ENCODE measurements at places on chromosomes 4 and X.

DNA sequence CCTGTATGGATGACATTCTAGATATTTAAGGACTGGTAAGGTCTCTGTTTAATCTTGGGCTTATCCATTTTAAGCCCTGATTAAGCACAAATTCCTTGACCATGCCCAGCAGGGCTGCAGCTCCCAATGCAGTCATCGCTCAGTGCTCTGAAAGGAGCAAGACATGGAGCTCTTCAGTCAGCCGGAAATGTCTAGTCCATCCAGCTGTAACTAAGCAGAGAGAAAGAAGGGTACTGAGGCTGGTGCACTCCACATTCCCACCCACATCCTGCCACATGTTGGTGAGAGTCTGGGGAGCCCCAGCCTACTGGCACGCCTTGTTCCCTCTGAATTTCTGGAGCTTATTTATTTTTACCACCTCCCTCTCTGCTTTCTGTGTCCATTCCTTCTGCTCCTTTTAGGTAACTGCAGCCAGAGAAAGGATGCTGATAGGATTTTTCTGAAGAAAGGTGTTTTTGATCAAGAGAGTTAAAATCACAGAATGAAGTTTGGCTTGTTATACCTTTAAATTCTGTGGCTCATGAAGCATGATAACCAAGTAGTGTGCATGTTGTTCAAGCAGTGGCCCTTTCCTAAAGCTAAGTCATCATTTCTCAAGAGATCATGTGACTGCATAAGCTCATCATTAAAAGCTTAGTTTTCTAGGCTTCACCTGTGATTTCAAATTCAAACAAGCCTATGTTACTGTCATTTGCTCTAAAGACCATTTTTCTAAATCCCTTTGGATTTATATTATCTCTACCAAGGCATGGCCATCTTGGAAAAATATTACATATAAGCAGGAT, 74.0 kb downstream of the GALNT7 start:
- no peak for DNase-seq

GRCh38 chr4:163988865-163989264, 494.4 kb downstream of the TMA16 start:
- no peak for DNase-seq

- no peak for DNase-seq
These were observed 69.7 kb downstream of the PPP1R2C start for GRCh38 chrX:42708222-42708621.

DNA sequence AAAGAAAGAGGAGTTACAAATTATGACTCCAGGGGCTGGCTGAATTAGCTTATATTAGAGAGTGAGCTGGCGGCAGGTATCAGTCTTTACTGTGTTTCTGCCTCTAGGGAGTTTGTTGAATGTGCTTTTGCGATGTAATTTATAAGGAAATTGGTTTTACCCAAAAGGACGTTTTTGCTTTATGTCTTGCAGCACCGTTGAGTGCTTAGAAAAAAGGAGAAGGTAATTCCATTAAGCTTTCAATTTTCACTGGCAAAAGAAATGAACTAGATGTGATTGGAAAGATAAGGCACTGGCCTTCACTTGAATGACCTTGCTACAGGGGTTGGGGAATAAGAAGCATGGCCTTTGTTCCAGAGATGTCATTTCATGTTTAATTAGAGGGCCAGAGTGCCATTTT, 74.9 kb upstream of the CBR4 start:
- no peak for DNase-seq

GRCh38 chrX:139299309-139299708, 231.2 kb upstream of the F9 start:
- no peak for DNase-seq

DNA sequence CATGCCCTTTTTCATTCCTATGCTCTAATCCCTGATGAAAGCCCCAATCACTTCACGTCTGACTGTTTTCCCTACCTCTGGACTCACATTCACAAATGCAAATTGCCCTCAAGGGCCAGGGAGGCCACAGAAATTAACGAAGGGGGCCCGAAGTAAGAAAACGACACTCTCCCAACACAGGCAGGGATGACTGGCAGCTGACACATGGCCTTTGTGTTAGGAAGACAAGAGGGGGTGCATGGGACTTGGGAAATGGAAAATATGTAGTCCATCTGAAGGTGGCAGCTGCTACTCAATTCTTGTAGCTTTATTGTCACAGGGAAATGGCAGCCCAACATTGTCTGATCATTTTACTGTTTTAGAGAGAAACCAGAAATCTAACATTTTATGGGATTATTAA, 12.3 kb upstream of the SPARCL1 start:
- DNase-seq, result no peak

- DNase-seq, result peak; percentile 38
These were observed 140.7 kb downstream of the TMEM164 start for GRCh38 chrX:110143454-110144210.

- DNase-seq, result no peak
These were observed 124.2 kb upstream of the EOLA2 start for GRCh38 chrX:150062292-150063137.

DNA sequence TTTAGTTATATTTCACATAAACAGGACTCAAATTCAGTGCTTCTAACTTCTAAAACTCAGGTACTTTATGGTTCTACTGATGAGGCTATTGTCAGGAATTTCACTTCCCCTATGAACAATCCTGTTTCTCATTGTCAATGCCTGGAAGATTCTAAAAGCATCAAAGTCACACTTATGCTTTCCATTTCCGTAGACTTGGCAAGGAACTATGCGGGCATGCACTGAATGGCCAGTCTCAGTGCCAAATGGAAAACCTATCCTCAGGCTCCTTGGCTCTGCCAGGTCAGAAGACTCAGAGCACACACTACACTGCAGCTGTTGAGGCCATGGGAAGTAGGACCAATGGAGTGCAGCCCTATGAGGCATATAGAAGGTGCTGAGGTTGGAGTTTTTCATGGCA, 97.0 kb upstream of the PTPN13 start:
- DNase-seq, result peak; percentile 7

DNA sequence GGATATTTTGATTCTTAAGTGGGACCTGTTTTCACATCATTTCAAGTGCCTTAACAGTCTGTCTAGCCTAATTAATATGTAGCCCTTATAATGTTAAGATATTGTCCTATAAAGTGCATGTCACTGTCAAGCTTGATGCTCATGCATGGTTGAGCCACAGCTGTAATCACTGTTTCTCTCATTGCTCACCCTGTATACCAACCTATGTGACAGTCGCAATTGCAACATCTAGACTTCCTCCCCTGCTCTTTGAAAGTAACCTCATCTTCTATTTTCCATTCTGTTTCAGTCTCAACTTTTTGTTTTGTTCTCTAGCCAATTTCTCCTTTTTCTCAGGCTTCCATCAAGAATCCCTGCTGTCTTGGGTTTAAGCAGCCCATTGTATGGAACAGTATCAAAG, 24.4 kb upstream of the MSL3 start:
- no peak for DNase-seq

DNA sequence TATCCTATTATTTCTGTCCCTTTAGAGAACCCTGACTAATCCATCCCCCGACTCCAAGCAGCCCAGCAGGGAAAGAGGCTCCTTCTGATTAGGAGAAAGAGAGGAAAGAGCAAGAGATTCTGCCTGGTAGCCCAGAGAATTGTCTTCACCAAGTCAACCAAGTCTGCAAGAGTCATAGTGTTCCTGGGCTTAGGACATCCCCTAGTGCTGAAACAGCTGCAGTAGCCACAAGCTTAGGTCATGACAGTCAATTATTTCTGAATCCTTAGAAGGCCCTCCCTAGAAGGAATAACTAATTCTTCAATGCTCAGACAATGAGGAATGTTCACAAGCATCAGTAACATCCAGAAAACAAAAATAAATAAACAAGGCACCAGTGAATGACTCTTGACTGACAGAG, 480.3 kb upstream of the GRIA3 start:
- DNase-seq, result no peak

DNA sequence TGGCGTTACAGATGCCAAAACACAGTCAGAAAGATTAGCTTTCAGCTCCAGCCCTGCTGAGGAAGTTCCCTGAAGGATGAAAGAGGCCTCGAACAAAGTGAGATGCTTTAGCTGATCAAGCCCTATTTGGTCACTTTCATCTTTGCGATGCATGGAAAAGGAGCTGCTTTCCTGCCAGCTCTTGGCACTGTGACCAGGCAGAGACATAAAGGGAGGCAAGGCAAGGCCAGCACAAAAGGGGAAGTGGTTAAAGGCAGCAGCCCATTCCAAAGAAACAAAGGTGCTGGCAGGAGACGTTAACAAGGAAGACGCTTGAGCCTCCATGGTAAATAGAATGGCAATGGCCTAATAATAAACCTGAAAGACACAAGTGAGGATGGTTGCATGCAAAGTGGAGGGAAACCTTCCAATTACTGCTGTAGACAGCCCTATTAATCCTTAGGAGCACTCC, 617.1 kb upstream of the INTU start:
- no peak for DNase-seq

DNA sequence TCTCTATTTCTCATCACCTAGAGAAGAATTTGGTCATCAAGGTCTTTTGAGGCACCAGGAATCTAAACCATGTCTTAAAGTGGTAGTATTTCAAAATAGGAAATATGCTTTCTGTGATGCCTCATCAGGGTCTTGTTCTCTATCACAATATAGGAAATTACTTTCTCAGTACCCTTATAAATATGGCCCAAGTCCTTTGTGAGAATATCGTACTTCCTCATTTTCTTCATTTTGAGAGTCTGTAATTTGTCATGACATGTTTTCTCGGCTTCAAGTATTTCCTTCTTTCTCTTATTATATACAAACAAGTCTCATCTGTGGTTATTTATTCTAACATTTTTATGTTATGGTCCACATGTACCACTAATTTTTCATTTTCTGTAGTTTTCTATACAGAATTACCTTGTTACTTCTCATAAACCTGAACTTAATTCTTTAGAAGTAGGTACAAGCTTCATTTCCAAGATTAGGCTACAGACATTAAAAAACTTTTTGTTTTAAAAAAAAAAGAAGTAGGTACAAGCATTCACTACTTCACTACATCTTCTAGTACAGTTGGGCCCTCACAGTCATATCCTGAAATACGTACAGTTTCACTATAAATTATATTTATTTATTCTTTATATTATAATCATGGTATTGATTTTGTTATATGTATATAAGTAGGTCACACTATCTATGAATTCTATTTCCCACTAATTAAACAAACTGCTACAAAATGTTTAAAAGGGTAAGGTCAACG, 54.4 kb downstream of the KLHL13 start:
- DNase-seq, result no peak

GRCh38 chrX:49958727-49959485, 36.5 kb downstream of the CLCN5 start:
- DNase-seq, result no peak

GRCh38 chrX:134482371-134482770, 22.4 kb downstream of the HPRT1 start:
- DNase-seq, result no peak

DNA sequence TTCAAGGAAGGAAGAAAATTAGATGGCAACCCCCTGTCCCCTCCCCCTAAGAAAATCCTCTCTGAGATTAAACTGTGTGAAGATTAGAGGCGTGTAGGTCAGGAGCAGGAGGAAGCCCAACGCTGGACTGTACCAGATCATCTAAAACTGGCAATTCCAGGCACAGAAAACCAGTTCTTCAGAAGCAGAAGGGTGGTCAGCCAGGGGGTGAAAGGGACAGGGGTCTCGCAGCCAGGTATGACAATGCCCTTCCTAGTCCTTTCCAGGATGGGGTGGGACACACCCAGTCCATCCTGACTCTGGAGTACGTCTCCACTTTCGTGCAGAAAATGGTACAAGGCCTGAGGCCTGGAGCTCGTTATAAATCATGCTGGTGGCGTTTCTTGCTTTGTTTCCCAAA, 3.3 kb upstream of the RHOH start:
- no peak for DNase-seq

- no peak for DNase-seq
These were observed 29.3 kb upstream of the FAM47C start for GRCh38 chrX:36978886-36979285.

- DNase-seq, result no peak
These were observed 47.2 kb downstream of the CXCL1 start for GRCh38 chr4:73916172-73916925.

- no peak for DNase-seq
These were observed 35.2 kb downstream of the NYX start for GRCh38 chrX:41482154-41482850.

DNA sequence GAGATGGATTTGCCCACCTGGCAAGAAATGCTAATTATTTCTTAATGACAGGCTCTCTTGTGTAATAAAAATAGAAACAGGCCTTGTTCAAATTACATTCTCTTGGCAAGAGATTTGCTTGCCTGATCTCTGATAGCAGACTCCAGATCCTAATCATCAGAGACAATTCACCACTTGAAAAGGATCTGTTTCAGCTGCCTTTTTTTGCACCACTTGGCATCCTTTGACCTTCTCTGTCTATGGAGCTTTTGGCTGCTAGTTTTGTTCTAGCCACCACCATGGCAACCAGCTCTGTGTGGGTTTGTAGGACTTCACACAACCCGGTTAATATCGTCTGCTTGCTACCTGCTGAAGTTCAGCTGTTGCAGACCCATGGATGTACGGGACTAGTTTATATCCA, 241.1 kb upstream of the TLL1 start:
- DNase-seq, result no peak

DNA sequence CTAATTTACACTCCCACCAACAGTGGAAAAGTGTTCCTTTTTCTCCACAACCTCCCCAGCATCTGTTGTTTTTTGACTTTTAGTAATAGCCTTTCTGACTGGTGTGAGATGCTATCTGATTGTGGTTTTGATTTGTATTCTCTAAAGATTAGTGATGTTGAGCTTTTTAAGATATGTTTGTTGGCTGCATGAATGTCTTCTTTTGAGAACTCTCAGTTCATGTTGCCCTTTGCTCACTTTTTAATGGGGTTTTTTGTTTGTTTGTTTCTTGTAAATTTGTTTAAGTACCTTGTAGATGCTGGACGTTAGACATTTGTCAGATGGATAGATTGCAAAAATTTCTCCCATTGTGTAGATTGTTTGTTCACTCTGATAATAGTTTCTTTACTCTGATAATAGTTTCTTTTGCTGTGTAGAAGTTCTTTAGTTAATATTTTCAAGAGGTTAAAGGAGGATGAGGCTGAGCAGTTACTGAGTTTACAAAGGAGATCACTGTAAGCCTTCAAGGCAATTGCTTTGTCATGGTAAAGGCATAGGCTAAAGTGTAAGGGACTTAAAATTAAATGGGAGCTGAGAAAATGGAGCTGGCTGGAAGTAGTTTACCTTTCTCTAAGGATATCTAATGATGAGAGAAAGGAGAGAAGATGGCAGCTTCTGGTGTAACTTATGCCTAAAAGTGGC, 323.4 kb downstream of the PCDH7 start:
- DNase-seq, result no peak

DNA sequence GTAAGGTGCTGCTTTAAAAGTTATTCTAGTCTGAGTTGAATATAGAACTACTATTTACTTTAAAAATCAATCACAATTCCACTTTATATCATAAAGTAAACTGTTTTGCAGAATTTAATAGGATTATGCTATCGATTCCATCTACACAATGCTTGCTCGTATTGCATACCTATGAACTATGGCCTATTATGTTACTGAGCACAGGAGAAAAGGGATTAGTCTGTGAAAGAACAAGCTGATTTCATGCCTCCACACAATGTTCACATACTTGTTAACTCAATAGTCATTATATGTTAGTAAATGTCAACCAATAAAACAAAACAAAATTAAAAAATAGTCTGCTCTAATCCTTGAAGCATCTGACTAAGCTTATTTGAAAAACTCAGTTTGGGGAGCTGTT, 223.6 kb downstream of the PCDH10 start:
- no peak for DNase-seq

- no peak for DNase-seq
These were observed 69.4 kb upstream of the KIT start for GRCh38 chr4:54588404-54588803.

GRCh38 chrX:19179389-19179788, 57.1 kb upstream of the ADGRG2 start:
- no peak for DNase-seq
